ENCODE measurements at places on chromosomes 16 and 17.
A peak's percentile ranks its signal among the peaks of the same experiment; 100 is the strongest.

DNA sequence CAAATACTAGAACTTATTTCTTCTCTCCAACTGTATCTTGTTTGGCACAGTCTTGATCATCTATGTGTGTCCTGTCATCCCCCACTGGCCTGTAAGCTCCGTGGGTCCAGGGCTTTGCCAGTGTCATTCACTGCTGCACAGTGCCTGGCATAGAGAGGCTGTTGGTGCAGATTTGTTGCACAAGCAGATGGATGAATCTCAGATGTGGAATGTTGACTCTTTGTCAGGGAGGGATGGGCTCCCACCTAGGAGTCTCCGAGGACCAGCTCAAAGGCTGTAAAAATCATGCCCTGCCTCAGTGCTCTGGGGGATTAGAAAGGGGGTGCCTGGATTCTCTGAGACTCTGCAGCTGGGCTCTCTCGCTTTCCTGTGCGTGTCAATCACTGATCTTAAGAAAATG lies 60.6 kb downstream of the RAB11FIP4 start:
- no peak for DNase-seq

DNA sequence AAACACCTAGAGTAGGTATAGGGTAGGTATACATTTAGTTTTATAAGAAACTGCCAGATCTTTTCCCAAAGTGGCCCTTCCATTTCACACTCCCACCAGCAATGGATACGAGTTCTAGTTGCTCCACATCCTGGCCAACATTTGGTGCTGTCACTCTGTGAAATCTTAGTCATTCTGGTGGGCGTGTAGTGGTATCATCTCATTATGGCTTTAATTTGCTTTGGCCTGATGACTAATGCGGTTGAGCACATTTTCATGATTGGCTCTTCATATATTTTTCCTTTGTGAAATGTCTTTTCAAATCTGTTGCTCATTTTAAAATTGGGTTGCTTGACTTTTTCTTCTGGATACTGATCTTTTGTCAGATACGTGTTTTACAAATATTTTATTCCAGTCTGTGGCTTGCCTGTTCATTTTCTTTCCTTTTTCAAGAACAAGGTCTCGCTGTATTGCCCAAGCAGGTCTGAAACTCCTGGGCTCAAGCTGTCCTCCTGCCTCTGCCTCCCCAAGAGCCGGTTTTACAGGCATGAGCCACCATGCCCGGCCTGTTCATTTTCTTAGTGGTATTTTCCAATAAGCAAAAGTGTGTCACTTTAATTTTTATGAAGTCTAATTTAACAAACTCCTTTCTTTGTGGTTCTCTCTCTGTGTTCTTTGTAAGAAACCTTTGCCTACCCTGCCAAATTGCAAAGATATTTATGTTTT lies 192.4 kb downstream of the SEC14L1 start:
- no peak for DNase-seq

DNA sequence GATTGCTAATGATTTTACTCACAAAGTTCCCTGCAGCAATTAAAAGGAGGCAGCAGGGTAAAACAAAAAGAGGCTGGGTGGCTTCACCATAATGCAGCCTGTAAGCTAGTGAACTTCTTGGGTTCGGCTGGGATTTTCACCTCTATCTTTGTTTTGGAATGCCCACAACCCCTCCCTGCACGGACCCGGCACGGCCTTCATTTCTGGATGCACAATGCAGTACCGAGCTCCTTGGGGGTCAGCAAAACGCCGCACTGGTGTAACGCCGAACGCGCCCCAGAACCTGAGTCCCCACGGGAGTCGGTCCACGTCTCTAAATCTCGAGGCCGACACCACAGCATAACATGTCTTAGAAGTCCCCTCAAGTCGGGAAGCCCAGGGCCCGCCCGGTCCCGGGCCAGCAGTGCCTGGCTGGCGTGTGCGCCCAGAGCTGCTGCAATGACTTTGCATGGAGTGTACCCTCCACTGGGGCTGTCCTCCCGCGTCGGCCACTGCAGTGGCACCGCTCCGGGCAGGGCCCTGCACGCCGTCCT lies 759 bp downstream of the UBE2O start:
- DNase-seq: peak; percentile 58

- no peak for DNase-seq
These were observed 21.0 kb downstream of the SLC7A6OS start for GRCh38 chr16:68289621-68290329.

DNA sequence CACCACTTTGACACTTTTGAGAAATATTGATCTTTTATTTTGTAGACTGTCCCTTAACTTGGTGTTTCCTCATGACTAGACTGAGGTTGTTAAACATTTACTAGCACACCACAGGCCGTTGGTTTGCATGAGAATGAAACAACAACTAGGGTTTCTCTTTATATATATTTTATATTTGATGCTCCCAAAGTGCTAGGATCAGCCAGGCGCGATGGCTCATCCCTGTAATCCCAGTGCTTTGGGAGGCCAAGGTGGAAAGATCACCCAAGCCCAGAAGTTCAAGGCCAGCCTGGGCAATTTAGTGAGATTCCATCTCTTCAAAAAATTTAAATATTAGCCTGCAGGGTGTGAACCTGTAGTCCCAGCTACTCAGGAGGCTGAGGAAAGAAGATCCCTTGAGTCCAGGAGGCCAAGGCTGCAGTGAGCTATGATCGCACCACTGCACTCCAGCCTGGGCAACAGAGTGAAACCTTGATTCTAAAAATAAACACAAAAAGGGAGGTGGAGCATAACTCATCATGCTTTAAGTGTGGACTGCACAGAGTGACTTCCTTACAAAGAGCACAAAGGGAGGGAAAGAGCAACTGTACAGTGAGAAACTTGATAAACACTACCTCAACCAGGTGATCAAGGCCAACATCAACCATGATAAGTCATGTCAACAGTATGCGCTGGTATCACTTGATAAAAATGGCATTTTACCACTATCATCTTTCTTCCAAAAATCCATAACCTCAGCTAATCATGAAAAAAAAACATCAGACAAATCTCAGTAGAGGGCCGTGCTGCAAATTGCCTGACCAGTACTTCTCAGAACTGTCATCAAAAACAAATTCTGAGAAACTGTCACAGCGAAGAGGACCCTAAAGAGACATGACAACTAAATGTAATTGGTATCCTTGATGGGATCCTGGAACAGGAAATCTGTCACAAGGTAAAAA lies 72.8 kb upstream of the ATF7IP2 start:
- DNase-seq: no peak

- DNase-seq: no peak
These were observed 21.8 kb downstream of the FAM20A start for GRCh38 chr17:68579194-68579927.

GRCh38 chr17:48110761-48111160 lies 3.2 kb downstream of the SNX11 start:
- DNase-seq: no peak

- DNase-seq: peak; percentile 76
These were observed 390 bp downstream of the MNT start for GRCh38 chr17:2400474-2400866.

DNA sequence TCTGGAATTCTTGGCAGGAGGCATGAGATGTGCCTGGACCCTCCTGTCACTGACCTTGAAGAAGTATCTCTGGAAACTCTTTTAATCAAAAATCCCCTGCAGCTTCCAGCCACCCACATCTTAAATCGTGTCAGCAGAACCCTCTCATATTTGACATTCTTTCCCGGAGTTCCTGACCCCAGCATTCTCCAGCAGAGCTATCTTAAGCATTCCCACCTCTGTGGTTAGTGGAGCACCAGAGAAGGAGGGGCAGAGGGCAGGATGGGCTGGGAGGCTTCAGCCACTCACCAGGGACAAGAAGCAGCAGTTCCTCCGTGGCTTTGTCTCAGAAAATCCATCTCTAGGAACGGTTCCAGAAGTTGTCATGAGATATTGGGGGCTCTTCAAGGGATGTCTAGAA lies 149.9 kb downstream of the RGS9 start:
- DNase-seq: peak; percentile 2

Data from eye (tissue), 1 donor.